ENCODE measurements at places on chromosomes 13 and 19. TPM values are rescaled to one million over a fixed set of nuclear protein-coding genes. Genes with fewer than 3 reads are reported as not detected.

OR7D2 gene
- not detected for total RNA-seq

CADM4 gene
- total RNA-seq, result 14.1 TPM

DCT gene
- total RNA-seq, result 39.4 TPM

DNA sequence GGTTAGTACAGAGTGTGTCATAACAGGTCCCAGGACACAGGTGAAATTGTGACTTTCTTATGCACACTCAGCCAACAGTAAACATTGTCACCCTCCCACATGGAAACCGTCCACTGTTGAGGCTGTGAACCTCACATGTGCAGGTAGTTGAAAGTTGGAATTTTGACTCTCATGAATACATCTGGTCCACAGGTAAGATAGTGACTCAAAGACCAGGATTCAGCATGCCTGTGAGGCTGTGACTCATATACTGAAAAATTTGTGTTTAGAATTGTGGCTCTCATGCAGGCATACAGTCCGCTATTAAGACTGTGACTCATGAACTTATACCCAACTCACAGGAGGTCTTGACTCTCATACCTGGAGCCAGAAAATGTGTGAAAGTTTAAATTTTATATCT, 67.8 kb downstream of the ZNF728 start:
- no peak for DNase-seq

- no peak for DNase-seq
Measured at GRCh38 chr13:41970022-41970421, 9.1 kb upstream of the VWA8 start.

- no peak for DNase-seq
Measured at GRCh38 chr13:53214433-53214832, 185.8 kb downstream of the OLFM4 start.

FAM83E gene
- total RNA-seq, result 5.1 TPM

DNA sequence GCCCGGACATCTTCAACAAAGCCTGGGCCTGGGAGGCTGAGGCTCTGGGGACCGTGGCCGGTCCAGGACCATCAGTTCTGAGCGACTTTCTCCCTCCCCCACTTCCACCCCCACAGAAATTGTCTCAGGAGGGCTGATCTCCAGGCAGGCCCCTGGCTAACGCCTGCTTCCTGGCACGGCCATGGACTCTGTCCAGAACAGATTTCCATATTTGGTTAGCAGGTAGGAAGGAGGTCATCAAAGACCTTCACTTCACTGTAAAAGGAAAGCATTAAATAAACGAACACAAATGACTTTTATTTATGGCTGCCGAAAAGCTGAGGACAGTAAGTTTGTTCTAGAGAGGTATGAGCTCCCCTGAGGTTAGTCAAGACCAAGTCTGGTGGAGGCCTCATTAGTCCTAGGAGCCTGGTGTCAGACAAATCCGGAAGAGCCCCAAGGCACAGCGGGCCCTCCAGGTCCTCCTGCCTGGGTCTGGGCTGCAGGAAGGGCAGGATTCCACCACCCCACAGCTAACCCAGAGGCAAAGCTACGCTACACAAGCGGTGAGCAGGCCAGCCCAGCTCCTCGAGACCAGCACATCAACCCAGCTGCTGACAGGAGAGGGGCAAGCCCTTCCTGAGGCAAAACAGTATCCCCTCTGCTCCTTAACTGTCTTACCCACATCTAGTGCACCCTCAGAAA, 4.6 kb upstream of the PLPP2 start:
- DNase-seq, result no peak

DNA sequence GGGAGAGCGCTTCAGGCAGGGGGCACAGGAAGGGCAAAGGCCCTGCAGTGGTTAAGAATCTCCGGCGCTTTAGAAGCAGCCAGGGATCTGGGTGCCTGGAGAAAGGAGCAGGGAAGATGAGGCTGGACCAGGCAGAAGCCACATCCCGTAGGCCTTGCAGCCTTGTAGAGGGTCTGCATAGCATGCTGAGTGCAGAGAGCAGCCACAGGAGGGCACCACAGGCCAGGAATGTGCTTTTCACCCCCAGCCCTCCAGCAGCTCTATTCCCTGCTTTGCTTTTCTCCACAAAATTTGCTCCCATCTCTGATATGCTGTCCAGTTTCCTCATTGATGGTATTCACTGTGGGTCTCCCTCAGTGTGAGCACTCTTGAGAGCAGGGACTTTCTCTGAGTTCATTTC, 5.7 kb downstream of the WDR62 start:
- DNase-seq, result no peak

GRCh38 chr19:44740351-44740824, 8.1 kb upstream of the BCL3 start:
- no peak for DNase-seq

ATP8A2 gene
- 0.21 TPM for total RNA-seq

PODNL1 gene
- total RNA-seq, result 2.3 TPM

NKPD1 gene
- 50.7 TPM for total RNA-seq

DNA sequence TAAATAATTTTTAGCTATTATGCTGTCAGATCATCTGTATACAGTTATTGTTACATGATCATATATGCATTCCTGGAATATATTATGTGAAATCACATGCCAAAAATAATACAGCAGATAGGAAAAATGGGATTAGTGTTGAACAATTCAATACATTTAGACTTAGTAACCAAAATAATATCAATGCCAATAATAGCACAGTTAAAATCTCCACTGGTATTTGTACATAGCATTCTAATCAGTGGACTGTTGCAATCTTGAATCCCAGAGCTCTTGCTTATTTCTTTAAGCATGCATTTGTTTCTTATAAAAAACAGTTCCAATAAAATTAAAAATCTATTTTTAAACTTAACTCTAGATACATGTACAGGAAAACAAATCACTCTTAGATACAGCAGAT, 2772.2 kb downstream of the PCDH9 start:
- no peak for DNase-seq

ZNF845 gene
- total RNA-seq, result 5.2 TPM

DNA sequence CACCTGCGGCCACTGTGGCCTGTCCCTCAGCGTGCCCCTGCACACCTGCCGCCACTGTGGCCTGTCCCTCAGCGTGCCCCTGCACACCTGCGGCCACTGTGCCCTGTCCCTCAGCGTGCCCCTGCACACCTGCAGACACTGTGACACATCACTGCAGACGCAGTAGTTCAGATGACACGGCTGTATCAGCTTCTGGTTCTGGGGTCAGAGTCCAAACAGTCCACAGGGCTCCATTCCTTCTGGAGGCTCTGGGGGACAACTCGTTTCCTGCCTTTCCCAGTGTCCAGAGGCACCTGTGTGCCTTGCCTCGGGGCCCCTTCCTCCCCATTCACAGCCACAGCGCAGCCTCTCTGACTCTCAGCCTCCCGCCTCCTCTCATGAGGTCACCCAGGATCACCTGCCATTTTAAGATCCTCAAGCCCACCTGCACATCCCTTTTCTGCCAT, 5.5 kb downstream of the SF3A2 start:
- DNase-seq, result no peak

DNA sequence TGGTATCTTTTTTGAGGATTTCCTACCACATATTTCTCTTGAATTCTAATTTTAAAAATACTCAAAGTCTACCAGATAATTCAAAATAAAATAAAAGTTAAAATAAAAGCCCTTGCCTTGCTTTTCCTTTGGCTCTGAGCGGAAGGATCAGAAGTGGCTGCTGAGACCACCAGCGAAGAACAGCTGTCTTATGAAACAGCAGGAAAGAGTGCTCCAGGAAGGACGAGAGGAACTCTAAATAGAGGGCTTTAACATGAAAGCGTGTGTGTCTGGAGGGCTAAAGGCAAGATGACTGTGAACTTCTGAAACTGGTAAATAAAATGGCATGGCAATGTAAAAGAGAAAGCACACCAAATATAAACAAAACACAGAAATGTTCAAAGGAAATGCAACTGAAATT, 521.5 kb upstream of the SPRY2 start:
- DNase-seq, result no peak

DNA sequence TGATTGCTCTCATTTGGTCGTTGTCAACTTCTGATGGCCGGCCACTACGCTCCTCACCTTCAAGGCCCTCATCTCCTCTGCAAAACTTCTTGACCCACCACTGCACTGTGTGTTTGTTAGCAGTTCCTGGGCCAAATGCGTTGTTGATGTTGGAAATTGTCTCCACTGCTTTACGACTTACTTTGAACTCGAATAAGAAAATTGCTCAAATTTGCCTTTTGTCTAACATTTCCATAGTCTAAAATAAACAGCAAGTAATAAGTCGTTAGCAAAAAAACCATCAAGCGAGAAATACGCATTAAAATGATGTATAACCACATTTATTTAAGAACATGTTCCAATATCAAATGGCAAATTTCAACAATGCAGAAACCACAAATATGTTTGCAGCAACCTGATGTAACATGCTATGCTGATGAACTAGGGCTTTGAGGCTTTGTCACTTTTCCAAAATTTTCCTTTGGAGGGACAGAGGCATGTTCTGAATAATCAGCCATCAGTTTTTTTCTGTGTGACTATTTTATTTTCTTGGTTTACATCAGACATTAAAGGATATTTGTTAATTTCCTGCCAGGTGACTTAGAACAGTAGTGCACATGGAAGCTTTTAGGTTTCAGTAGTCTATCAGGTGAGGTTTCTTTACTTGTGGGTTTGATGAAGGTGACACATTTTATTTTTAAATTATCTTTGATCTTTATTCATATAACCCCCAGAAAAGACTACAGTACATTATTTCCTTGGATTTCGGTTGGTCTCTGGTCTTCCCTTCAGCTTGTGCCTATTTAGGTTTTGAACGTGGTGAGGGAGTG, 74.7 kb upstream of the TEX29 start:
- DNase-seq, result no peak

DNA sequence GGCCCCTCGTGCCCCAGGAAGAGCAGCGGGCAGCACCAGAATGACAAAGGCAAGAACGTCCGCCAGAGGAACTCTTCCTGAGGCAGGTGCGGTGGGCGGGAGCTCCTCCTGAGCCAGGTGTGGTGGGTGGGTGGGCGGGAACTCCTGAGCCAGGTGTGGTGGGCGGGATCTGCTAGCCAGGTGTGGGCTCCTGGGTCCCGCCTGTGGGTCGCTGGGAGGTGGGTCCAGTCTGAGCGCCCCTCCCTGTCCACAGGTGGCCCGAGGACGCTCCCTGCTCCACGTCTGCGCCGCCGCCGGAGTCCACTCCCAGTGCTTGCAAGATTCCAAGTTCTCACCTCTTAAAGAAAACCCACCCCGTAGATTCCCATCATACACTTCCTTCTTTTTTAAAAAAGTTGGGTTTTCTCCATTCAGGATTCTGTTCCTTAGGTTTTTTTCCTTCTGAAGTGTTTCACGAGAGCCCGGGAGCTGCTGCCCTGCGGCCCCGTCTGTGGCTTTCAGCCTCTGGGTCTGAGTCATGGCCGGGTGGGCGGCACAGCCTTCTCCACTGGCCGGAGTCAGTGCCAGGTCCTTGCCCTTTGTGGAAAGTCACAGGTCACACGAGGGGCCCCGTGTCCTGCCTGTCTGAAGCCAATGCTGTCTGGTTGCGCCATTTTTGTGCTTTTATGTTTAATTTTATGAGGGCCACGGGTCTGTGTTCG, 7.0 kb upstream of the HCN2 start:
- peak; percentile 56 for DNase-seq

MEDAG gene
- total RNA-seq, result 13.8 TPM

- no peak for DNase-seq
Measured at GRCh38 chr13:35500144-35500543, 23.7 kb upstream of the MAB21L1 start.

DNA sequence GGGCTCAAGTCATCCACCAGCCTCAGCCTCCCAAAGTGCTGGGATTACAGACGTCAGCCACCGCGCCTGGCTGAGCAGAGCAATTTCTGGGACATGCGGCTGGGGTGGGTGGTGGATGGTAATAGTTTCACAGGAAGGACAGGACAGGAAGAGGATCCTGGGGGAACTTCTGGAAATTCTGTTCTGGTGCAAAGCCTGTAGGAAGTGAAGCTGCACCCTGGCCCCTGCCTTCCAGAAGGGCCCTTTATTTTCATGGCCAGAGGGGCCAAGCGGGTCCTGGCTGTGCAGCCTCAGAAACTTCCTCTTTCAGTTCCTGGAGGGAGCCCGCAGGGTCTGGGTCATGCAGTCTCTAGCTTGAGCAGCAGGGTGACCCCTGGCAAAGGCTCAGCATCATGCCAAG, 15.7 kb downstream of the FEM1A start:
- no peak for DNase-seq

DNA sequence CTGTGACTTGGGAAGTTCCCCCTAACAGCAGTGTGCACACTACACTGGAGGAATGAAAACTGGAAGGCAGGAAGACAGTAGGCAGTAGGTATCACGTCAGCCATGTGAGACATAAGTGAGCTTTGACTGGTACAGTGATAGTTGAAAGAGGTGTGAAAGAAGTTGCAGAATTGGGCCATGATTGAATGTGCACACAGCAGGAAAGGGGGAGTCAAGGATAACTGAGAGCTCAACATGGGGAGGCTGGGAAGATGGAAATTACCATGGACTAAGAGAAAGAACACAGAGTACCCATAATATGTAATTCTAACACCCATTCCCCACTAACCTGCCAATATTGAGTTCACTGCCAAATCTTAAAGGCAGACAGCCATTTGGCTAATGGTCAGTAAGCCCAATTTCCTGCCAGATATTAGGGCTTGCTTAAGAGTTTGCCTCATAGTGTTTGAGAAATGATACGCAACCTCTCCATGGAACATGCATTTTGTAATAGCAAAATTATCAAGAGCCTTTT, 321.7 kb downstream of the DCT start:
- DNase-seq, result no peak

- DNase-seq, result no peak
Measured at GRCh38 chr13:39335721-39336120, 267.3 kb downstream of the LHFPL6 start.

- no peak for DNase-seq
Measured at GRCh38 chr13:22644941-22645340, 535.8 kb upstream of the SGCG start.

DNA sequence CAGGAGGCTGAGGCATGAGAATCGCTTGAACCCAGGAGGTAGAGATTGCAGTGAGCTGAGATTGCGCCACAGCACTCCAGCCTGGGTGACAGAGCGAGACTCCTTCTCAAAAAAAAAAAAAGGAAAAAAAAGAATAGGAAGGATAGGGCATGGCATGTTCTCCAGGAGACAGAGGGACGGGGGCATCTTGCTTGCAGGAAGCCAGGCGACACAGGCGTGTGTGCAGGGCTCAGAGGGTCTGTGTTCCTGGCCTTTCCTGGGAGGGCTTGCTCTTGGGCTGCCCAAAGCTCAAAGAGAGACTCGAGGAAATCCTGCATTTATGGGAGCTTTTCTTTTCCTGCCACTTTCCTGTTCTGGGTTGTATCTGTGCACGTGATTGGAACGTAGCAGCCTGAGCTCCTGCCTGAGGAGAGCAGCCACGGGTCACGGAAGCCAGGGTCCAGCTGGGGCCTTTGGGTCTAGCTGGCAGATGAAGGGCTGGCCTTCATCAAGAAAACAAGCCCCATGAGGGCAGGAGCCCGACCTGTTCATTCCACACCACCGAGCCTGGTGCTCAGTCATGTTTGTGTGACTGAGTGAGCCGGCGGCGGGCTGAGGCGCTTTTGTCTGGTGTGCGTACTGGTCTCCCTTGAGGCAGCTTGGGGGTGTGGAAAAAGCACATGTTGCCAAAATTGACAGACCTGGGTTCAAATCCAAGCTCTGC, 44.5 kb downstream of the CAPN12 start:
- DNase-seq, result no peak

Data from suprapubic skin (tissue), 4 donors.